ENCODE measurements at places on chromosomes 11 and 22.

DNA sequence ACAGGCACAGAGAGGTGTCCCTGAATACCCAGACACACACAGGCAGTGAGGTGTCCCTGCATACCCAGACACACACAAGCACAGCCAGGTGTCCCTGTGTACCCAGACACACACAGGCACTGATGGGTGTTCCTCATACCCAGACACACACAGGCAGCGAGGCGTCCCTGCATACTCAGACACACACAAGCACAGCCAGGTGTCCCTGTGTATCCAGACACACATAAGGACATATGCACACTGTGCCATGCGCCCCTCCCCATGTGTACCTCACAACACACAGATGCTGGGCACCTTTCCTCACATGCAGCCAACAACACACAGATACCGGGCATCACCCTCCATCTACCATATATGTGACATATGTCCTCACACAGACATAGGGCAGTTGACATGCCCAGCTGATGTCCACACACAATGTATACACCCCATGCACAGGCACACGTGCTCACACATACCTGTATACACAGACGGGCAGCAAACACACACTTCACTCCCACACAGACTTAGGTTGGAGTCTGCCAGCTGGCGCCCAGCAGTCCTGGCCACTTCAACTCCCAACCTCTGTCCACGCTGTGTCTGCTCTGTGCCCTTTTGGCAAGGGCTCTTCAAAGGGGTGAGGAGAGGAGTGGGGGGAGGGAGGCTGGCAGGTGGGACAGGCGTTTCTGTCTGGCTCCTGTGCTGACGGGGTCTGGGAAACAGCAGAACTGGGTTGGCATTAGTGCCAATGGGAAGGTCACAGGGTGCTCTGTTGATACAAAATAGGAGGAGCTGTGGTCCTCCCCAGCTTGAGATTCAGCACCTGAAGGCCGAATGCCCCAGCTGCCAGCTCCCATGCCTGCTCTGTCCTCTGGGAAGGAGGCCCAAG, 69.4 kb upstream of the ALX4 start:
- DNase-seq: no peak

- DNase-seq: no peak
These were observed 191.1 kb upstream of the ARHGAP20 start for GRCh38 chr11:110903378-110903777.

DNA sequence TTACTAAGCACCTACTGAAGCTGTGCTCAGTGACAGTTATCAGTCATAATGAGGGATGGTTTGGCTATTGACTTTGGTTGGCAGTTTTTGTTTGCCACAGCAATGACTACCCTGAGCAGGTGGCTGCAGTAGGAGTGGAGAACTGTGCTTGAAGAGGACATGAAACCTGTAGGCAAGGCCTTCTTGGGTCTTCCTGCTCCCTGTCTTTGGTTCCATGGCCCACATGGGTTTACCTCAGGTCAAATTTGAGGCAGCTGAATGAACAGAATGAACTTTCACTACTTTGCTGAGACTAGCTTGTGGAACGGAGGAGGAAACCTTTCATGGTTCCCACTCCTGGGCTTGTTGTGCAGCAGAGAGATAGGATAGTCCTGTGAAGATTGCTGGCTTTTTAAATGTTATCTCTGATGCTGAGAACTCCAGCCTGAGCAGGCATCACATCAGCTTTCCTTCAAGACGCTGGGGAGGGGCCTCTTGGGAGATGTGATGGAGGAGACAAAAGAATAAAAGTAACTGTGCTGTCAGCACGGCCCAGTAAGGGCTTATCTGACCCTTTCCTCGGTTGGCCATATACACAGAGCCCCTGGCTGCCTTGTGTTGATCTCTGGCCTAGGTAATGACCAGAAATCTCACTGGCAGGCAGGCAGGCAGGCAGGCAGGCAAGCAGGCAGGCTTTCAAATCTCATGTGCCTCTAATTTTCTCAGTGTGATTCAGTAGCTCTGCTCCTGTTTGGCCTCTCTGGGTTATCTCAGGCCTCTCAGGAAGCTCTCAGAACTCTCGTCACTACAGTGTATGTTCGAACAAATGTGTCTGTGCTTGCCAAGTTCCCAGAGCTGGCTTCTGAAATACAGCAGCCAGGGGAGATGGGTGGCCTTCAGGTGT, 12.0 kb downstream of the STIM1 start:
- no peak for DNase-seq

DNA sequence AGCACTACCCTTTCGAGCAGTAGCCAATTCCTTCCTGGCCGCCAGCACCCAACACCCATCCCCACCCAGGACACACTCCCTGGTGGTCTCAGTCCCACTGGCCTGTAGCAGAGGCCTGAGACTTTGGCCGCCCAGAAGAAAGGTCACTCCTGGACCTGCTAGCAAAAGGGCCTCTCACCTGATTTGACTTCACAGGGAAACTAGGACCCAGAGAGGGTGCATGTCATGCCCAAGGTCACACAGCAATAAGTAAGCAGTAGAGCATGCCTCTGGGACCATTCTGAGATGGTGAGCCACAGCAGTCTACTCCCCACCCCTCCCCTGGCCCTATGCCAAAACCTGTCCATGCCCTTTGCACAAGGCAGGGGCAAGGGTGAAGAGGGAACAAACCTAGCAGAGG, 7.3 kb downstream of the ARRB1 start:
- DNase-seq: no peak

DNA sequence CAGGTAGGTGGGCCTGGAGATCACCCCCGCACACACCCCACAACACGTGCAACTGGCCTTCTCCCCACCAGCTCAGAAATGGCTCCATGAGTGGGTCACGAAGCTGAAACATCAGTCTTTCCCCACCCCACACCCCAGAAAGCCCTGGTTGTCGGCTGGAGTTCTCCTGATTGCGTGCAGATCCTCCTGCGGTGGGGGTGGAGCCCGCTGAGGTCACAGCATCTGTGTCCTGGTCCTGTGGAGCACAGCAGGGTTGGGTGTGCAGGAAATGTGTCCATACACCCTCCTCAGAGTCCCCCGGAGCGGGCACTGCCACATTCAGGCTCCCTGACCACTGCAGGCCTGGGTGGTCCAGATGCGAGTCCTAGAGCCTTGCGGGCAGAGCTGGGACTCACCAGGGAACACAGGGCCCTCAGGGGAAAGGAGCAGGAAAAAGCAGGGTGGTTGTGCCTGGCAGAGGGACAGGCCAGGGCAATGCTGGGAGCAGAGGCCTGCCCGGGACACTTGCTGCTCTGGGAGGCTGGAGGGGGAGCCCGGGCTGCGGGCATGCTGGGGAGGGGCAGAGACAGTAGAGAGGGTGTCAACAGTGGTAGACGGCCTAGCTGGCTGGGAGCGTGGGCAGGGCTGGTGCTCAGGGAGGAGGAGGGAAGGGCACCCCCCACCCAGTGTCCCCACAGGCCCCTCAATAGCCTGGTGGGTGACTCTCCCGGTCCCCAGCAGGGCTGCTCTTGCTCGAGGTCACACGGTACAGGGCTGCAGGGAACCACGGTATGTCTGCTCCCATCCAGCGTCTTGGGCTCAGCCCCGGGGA, 42.4 kb upstream of the PPARA start:
- DNase-seq: no peak

DNA sequence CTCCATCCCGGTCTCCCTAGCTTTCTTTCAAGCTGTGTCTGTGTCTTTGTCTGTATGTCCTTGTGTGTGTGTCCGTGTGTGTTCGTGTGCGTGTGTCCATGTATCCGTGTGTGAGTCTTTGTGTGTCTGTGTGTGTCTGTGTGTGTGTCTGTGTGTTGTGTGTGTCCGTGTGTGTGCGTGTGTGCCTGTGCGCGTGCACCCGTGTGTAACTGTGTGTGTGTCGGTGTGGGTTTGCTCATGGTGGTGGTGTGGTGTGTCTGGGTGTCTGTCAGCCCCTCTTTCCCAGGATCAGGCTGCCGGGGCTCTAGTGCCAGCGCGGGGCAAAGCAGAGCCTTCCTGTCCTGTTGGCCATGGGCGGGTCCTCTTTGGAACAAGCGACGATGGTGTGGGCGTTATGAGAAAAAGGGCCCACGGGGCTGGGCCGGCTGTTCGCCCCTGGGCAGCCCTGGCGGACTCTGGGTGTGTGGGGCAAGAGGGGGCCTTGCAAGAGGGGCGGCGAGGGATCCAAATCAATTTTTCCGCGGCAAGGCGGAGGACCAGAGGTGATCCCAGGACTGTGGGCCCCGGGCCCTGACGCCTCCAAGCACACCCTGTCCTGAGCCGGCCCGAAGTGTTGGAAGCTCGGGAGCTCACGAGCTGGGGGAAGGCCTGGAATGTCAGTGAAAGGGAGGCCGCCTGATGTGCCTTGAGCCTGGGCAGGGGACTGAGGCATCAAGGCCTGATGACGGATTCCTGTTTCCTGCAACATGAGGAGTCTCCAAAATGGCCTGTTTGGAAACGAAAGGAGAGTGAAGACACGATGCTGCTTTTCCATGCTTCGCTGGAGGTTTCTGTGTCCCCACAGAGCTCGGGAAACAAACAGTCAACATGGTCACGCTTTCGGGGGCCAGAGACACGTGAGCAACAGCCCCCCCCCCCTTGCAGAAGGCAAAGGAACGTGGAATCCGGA, 3929.2 kb upstream of the OR11H1 start:
- DNase-seq: no peak

DNA sequence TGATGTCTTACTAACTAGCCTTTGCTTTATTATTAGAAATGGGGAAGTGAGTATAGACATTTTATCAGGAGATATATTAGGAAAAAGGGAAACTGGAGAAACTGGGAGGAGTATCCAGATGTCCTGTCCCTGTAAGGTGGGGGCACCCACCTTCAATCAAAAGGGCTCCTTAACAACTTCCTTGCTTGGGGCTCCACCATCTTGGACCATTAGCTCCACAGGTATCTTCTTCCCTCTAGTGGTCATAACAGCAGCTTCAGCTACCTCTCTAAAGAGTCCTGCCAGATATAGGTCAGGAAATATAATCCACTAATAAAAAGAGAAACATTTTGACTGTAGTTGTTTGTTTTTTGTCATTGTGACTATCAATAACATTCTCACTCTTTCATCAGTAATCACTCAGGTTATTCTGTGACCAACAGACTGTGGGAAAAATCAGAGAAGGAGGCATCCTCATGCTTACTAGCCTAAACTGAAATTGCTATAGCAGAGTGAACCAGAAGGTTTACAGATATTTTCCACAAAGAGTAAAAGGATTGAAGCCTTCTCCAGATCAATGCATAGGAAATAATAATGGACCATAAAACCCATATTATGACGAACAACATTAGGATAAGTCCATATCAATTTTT, 10.4 kb downstream of the OR51B4 start:
- no peak for DNase-seq

GRCh38 chr11:86288776-86289507, 13.1 kb upstream of the HIKESHI start:
- no peak for DNase-seq

DNA sequence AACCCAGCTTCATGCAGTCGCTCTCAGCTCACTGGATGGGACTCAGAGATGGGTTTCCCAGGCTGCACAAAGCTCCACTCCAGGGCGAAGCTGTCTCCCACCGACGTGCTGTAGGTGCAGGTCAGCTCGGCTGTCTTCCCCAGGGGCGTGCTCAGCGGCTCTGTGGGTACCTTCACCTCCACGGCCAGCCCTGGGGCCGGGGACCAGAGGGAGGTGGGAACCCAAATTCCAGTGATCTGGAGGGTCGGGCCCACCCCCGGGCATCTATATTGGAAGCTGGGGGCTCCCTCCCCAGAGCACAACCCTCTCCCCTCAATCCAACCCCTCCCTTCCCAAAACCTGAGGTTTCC, 689 bp downstream of the VSIG2 start:
- DNase-seq: no peak

GRCh38 chr22:28108851-28109250, 189.8 kb upstream of the PITPNB start:
- DNase-seq: no peak

- DNase-seq: peak; percentile 81
These were observed 398 bp upstream of the ATG16L2 start for GRCh38 chr11:72813740-72814285.

GRCh38 chr11:68470304-68470811, 9.8 kb downstream of the PPP6R3 start:
- DNase-seq: no peak

DNA sequence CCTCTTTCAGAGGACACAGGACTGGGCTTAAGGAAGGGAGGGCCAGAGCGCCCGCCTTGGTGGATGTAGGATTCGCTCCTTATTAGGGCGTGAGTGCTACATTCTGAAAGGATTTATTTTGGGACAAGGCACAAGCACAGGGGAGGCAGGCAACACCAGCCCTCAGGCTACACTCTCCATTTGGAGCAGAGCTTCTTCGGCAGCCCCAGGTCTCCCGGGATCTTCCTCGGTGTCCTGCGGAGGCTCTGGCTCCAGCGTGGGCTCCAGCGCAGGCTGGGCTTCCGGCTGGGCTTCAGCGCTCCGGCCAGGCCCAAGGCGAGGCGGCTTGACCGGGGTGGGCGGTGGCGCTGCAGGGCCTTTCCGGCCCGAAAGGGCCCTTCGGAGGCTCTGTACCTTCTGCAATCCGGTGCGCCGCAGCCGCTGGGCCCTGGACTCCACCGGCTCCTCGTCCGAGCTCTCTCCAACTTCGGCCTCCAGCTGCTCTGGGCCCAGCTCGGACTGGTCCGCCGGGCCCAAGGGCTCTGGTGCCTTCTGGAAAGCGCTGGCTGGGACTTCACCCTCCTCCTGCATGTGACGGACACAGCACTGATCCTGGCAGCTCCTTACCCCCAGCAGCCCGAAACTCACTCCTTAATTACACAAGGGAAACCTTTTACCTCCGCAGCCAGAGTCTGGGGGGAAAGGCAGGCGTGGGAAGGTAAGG, 1.1 kb downstream of the CAVIN3 start:
- DNase-seq: peak; percentile 21

GRCh38 chr11:61555051-61555969, 25.6 kb downstream of the SYT7 start:
- DNase-seq: no peak

DNA sequence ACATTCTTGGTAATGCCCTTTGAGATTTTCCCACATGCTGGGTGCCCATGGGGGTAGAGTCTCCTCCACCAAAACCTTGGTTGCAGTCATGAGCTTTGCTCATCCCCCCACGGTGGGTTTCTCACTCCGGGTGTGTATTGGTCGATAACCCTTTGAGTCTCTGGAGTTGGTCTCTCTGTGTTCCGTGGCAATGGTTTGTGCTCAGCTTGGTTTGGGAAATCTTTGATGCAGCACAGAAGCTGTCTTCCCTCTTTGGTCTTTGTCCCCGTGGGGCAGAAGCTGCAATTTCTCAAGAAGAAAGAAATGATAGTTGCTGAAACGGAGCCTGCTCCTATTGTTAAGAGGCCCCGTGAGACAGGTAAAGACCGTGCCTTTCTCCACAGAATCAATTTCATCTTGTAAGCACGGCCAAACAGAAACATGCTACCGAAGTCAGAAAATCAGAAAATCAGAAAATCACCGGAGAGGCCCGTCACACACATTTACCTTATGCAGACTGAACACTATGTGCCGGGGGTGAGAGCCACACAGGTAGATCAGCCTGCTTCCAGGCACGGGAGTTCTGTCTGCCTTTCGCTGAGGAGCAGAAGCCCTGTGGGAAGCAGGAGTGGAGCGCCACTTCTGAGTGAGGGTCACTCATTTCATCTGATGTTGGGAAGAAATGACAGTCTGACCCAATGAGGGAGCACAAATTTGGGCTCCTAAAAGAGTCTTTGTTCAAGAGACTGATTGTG, 186.1 kb downstream of the TBC1D22A start:
- no peak for DNase-seq

DNA sequence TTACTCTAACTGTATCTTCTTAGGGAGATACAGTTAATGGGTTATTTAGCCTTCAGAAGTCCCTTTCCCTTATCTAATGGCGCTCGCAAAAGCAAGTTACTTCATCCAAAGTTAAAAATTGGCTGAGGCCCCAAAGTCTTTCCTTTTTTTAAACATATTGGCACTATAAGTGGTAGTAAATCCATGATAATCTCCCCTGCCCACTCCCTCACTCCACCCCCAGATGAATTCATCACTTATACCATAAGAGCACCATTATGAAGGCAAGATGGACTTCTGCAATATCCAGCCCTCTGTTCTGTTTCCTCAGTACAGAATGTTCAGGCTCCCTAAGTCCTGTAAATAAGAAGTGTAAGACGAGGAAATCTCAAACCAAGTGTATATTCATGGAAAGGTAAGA, 37.7 kb downstream of the CHKA start:
- DNase-seq: no peak

All from cortex of kidney (tissue), 1 donor.